Tibial artery (tissue), 4 donors: ENCODE measurements at places on chromosomes 6 and 20.

DNA sequence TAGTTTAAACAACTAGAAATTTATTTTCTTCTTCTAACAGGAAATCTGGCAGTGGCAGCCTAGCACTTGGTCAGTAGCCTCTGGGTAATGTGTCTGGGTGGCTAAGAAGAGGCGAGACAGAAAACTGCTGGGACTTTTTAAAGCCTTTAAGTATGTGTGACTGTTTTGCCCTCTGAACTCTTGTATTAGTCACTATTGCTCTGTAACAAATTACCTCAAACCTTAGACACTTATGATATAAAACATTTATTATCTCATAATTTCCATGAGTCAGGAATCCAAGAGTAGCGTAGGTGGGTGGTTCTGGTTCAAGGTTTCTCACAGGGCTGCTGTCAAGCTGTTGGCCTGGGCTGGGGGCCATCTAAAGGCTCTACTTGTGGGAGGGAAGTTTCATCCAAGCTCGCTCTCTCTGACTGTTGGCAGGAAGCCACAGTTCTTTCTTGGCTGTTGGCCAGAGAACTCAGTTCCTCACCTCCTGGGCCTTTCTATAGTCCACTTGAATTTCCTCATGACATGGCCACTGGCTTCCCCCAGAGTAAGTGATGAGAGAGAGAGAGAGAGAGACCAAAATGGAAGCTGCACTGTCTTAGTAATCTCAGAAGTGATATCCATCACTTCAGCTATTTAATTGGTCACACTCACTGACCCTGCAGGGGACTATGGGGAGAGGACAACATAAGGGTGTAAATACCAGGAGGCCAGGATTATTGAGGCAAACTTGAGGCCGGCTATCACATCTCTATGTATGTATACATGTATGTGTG, 17.4 kb upstream of the TBC1D22B start:
- peak; percentile 95 for DNase-seq
- H3K4me3 ChIP-seq: no peak overlapping the region
- no peaks in the 10 kb centered on the region for H3K27me3 ChIP-seq
- peak overlapping the region; percentile 82 for H3K27ac ChIP-seq
- no peaks in the 10 kb centered on the region for H3K36me3 ChIP-seq
- H3K4me1 ChIP-seq: peaks cover 3% of the 10 kb centered on the region

- H3K27ac ChIP-seq: no peak overlapping the region
- no peaks in the 10 kb centered on the region for H3K36me3 ChIP-seq
- no peak for DNase-seq
- H3K4me3 ChIP-seq: no peak overlapping the region
- H3K27me3 ChIP-seq: no peaks in the 10 kb centered on the region
Observed at GRCh38 chr6:137033828-137034227, 10.9 kb downstream of the IL20RA start.

GRCh38 chr20:11702721-11703518, 214.8 kb upstream of the BTBD3 start:
- no peaks in the 10 kb centered on the region for H3K36me3 ChIP-seq
- no peak for DNase-seq
- no peak overlapping the region for H3K4me3 ChIP-seq
- no peak overlapping the region for H3K27ac ChIP-seq

- DNase-seq: no peak
- no peak overlapping the region for H3K27ac ChIP-seq
- H3K4me1 ChIP-seq: peaks cover 44% of the 10 kb centered on the region
- no peaks in the 10 kb centered on the region for H3K36me3 ChIP-seq
- H3K27me3 ChIP-seq: no peaks in the 10 kb centered on the region
Observed at GRCh38 chr6:84089552-84089951, 56.0 kb downstream of the MRAP2 start.

DNA sequence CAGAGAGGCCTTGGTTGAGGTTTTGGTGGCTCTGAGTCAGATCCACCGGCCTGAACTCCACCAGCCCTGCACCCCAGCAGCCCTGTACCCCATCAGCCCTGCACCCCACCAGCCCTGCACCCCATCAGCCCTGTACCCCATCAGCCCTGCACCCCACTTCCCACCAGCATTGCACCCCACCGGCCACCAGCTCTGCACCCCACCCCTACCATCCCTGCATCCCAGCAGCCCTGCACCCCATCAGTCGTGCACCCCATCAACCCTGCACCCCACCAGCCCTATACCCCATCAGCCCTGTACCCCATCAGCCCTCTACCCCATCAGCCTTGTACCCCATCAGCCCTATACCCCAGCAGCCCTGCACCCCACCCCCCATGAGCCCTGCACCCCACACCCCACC, 14.3 kb upstream of the CHRNA4 start:
- no peaks in the 10 kb centered on the region for H3K36me3 ChIP-seq
- no peak for DNase-seq
- no peaks in the 10 kb centered on the region for H3K27me3 ChIP-seq
- no peak overlapping the region for H3K27ac ChIP-seq

- H3K27ac ChIP-seq: no peak overlapping the region
- no peak for DNase-seq
- no peaks in the 10 kb centered on the region for H3K36me3 ChIP-seq
- H3K27me3 ChIP-seq: no peaks in the 10 kb centered on the region
- H3K4me3 ChIP-seq: no peak overlapping the region
Observed at GRCh38 chr6:37515712-37516075, 16.0 kb upstream of the CCDC167 start.

- no peak overlapping the region for H3K4me3 ChIP-seq
- no peaks in the 10 kb centered on the region for H3K4me1 ChIP-seq
- no peaks in the 10 kb centered on the region for H3K27me3 ChIP-seq
- H3K27ac ChIP-seq: no peak overlapping the region
- DNase-seq: no peak
- H3K36me3 ChIP-seq: no peaks in the 10 kb centered on the region
Observed at GRCh38 chr6:163780994-163781393, 366.5 kb downstream of the QKI start.

DNA sequence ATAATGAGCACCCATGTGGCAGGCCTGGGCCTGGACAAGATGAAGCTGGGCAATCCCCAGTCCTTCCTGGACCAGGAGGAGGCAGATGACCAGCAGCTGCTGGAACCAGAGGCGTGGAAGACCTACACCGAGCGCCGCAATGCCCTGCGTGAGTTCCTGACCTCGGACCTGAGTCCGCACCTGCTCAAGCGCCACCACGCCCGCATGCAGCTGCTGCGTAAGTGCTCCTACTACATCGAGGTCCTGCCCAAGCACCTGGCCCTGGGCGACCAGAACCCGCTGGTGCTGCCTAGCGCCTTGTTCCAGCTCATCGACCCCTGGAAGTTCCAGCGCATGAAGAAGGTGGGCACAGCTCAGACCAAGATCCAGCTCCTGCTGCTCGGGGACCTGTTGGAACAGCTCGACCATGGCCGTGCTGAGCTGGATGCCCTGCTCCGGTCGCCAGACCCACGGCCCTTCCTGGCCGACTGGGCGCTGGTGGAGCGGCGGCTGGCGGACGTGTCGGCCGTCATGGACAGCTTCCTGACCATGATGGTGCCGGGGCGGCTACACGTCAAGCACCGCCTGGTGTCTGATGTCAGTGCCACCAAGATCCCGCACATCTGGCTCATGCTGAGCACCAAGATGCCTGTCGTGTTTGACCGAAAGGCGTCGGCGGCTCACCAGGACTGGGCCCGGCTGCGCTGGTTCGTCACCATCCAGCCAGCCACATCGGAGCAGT, 1.9 kb downstream of the FNDC11 start:
- H3K36me3 ChIP-seq: peaks cover 25% of the 10 kb centered on the region
- H3K4me3 ChIP-seq: no peak overlapping the region
- peaks cover 28% of the 10 kb centered on the region for H3K27me3 ChIP-seq
- H3K27ac ChIP-seq: no peak overlapping the region

DNA sequence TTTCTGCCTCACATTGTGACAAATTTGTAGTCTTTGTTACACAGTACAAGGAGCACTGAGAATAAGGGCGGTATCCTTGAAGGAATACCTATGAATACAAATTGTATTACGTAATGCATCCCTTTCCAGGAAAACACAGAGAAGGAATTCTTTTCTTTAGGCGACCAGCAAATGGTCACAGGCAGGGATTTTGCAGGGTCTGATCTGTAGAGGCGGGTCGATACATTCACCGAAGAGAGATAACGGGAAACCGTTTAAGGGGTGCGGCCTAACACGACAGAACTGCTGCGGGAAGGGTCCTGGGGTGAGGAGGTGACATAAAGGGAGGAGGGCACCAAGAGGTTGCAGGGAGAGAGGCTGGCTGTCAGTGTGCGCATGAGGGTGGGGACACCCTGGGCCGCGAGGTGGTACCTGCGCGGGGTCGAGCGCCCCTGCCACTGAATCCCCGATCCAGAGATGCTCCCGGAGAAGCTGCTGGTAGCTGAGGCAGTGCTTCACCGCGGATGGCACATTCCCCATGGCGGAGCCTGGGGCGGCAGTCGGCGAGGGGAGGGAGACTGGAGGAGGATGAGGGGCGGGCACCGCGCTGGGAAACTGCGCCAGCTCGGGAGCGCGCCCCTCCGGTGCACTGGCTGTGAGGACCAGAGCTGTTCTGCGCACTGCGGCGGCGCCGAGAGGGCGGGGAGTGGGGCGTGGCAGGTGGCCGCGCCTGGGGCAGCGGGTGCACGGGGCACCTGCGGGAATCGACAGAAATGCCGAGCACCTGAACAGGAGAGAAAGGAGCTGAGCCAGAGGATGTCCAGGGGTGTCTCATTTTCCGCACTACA, at the start of gene HMGCLL1:
TSS of gene HMGCLL1 (minus strand) at position 656 of the 827 bp plus-strand sequence. CDS start at position 519, 137 bp downstream.
- no peaks in the 10 kb centered on the region for H3K27me3 ChIP-seq
- DNase-seq: no peak
- H3K4me1 ChIP-seq: peaks cover 5% of the 10 kb centered on the region
- no peaks in the 10 kb centered on the region for H3K36me3 ChIP-seq
- H3K27ac ChIP-seq: no peak within 1 kb of the TSS
- peak within 1 kb of the TSS; percentile 12 for H3K4me3 ChIP-seq

GRCh38 chr20:4508773-4509172, 212.9 kb upstream of the PRND start:
- no peaks in the 10 kb centered on the region for H3K36me3 ChIP-seq
- no peaks in the 10 kb centered on the region for H3K27me3 ChIP-seq
- DNase-seq: no peak
- H3K4me1 ChIP-seq: no peaks in the 10 kb centered on the region
- no peak overlapping the region for H3K4me3 ChIP-seq

GRCh38 chr20:20609522-20609921, 102.9 kb downstream of the RALGAPA2 start:
- H3K4me1 ChIP-seq: no peaks in the 10 kb centered on the region
- H3K27me3 ChIP-seq: no peaks in the 10 kb centered on the region
- no peak overlapping the region for H3K27ac ChIP-seq
- H3K36me3 ChIP-seq: peaks cover 19% of the 10 kb centered on the region
- H3K4me3 ChIP-seq: no peak overlapping the region
- DNase-seq: no peak

DNA sequence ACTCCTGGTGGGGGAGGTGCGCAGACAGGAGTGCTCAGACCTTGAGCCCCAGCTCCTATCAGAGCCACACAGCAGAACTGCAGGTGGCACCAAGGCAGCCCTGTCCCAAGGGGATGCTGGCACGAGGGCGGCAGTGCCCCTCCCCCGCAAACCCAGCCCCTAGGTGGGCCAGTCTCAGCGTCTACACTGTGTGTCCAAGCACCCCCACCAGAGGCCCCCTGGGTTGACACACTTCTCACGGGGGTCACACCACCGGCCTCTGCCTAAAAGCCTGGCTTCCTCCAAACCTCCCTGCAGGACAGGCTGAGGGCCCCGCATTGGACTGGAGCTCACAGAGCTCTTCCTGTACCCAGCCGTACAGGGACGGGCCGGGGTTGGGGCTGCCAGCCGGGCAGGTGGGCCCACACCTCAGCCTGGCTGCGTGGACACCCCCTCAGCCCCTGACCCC, 8.1 kb downstream of the SLC2A4RG start:
- H3K27ac ChIP-seq: no peak overlapping the region
- DNase-seq: no peak
- peaks cover 10% of the 10 kb centered on the region for H3K36me3 ChIP-seq
- H3K4me1 ChIP-seq: no peaks in the 10 kb centered on the region

DNA sequence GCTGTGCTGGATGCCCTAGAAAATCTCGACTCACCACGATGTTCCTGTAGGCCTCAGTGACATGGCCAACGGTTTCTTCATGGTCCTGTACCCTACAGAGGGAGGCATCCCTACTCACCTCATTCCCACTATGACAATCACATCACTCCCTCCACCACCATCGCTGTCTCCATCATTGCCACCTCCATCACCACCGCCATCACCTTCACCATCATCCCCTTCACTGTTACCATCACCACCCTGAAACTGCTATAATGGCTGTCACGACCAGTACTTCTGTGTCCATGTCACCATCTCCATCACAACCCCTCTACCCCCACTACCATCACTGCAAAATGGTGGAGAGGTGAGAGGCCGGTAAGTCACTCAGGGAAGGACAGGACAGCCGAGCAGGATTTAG, 29.8 kb upstream of the MRPS18A start:
- H3K4me1 ChIP-seq: peaks cover 13% of the 10 kb centered on the region
- H3K4me3 ChIP-seq: no peak overlapping the region
- H3K27me3 ChIP-seq: no peaks in the 10 kb centered on the region

GRCh38 chr6:138572167-138572875, 73.0 kb upstream of the NHSL1 start:
- H3K4me1 ChIP-seq: peaks cover 9% of the 10 kb centered on the region
- DNase-seq: peak; percentile 71
- no peaks in the 10 kb centered on the region for H3K36me3 ChIP-seq
- peak overlapping the region; percentile 18 for H3K27ac ChIP-seq

- DNase-seq: peak; percentile 17
- no peaks in the 10 kb centered on the region for H3K4me1 ChIP-seq
- no peak overlapping the region for H3K27ac ChIP-seq
Observed at GRCh38 chr6:170088582-170088955, 202.3 kb downstream of the DLL1 start.

DNA sequence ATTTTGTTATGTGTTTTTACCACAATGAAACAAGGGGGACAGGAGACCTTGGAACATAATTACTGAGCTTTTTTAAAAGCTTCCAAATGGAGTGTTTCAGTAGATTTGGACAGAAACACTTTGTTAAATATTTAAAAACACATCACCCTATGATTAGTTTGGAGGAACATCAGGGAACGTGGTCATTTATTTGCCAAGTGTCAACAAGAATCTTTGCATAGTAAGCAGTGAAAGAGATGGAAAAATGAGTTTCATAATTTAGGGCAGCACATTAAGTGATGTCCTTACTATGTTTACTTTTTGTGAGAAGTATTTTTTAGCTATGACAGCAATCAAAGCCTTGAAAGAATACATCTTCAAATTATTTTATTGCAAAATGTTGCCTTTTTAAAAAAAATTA, 82.6 kb downstream of the PROKR2 start:
- H3K4me3 ChIP-seq: no peak overlapping the region
- H3K27ac ChIP-seq: no peak overlapping the region
- DNase-seq: no peak

- peak overlapping the region; percentile 97 for H3K27ac ChIP-seq
- no peak for DNase-seq
- H3K27me3 ChIP-seq: no peaks in the 10 kb centered on the region
- H3K4me1 ChIP-seq: peaks cover 43% of the 10 kb centered on the region
- H3K36me3 ChIP-seq: peaks cover 6% of the 10 kb centered on the region
Observed at GRCh38 chr20:23083553-23084220, 2.4 kb downstream of the CD93 start.

GRCh38 chr20:36107881-36108280, 46.7 kb upstream of the EPB41L1 start:
- no peak overlapping the region for H3K27ac ChIP-seq
- H3K4me1 ChIP-seq: peaks cover 5% of the 10 kb centered on the region
- H3K36me3 ChIP-seq: no peaks in the 10 kb centered on the region
- no peak for DNase-seq
- no peaks in the 10 kb centered on the region for H3K27me3 ChIP-seq

- H3K27me3 ChIP-seq: peaks cover 5% of the 10 kb centered on the region
- DNase-seq: peak; percentile 32
- H3K27ac ChIP-seq: no peak overlapping the region
- no peaks in the 10 kb centered on the region for H3K4me1 ChIP-seq
Observed at GRCh38 chr20:9912858-9913434, 74.1 kb upstream of the PAK5 start.

GRCh38 chr6:156934069-156934460, 156.9 kb downstream of the ARID1B start:
- no peaks in the 10 kb centered on the region for H3K27me3 ChIP-seq
- no peak overlapping the region for H3K4me3 ChIP-seq
